Posterior vena cava (tissue), 2 donors: ENCODE measurements at places on chromosomes 13 and 19. TPM values are rescaled to one million over a fixed set of nuclear protein-coding genes. Genes with fewer than 3 reads are reported as not detected.

DNA sequence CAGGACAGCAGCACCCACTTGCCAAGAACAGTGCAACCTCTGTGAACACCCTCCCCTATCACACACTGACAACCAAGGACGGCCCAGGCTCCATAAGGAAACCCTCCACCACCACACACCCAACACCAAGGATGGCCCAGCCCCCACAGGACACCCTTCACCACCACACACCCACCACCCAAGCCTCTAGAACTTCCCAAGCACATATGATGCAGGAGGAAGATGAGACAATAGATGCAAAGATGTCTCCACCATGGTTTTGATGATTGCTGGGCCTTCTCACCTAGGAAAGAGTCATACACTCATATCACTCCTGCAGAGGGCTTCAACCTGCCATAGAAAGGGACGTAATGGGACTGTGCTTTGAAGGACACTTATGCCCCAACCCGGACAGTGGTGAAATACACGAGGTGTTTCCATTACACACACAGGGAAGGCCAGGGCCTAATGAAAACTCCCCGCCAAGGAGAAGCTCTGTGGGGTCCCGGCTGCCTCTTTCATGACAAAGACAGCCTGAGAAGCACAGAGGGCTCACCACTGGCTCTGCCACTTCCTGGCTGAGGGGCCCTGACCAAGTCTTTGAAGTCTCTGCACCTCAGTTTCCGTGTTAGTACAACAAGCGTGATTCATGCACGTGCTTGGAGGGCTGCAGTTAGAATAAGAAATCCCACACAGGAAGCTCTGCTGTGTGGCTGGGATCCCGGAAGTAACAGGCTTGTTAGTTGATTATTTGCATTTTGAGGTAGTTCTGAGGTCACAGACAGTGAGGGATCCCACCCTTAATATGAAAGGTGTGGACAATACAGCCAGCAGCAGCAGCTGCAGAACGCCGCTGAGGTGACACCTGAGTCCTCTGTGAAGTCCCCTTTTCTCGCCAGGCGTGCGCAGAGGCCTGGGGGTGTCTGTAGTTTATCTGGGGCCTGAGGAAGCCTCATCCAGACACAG is 61.9 kb upstream of the ATP12A start:
- no peak for DNase-seq

Gene RNF17
- total RNA-seq, result 0.14 TPM

- no peak for DNase-seq
Measured at GRCh38 chr13:21039097-21039800, 22.1 kb downstream of the LATS2 start.

DNA sequence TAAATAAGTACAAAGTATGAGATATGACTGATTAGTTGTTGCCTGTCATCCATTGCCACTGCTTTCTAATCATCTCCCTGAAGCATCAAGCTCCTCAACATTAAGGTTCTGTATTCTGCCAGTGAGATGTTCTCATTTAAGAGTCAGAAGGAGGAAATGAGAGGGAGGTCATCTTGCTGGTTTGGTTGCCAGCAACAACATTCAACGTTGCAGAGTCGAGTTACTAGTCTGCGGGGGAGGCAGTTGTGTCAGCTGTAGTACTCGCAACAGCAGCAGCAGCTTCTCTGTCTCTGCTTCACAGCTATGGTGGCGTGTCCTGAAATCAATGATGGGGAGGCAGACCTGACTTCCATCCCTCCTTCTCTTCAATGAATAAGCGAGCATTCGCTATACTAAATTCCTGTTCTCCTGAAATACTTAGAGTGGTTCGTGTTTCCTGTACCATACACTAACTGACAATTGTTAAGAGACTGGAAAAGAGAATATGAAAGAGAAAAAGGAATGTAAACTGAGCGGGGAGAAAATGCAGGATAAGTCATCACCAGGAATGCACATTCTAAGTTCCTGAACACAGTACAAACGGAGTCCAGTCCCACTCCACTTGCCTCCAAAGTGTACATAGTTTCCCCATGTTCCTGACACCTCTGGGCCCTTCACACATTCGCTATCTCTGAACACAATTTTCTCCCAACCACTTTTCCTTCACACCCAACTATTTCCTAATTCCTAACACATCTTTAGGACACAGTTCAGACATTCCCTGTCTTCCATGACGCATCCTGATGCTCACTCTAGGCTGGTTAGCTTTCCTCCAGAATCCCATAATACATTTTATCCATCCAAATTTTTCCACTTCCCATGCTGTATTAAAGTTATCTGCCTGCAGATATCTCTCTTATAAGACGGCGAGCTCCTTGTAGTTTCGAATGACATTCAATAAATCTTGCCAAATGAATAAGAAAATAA is 263.0 kb downstream of the KLF12 start:
- DNase-seq, result no peak

- no peak for DNase-seq
Measured at GRCh38 chr13:110533771-110534670, 27.5 kb downstream of the RAB20 start.

Gene KLK6
- total RNA-seq, result not detected

DNA sequence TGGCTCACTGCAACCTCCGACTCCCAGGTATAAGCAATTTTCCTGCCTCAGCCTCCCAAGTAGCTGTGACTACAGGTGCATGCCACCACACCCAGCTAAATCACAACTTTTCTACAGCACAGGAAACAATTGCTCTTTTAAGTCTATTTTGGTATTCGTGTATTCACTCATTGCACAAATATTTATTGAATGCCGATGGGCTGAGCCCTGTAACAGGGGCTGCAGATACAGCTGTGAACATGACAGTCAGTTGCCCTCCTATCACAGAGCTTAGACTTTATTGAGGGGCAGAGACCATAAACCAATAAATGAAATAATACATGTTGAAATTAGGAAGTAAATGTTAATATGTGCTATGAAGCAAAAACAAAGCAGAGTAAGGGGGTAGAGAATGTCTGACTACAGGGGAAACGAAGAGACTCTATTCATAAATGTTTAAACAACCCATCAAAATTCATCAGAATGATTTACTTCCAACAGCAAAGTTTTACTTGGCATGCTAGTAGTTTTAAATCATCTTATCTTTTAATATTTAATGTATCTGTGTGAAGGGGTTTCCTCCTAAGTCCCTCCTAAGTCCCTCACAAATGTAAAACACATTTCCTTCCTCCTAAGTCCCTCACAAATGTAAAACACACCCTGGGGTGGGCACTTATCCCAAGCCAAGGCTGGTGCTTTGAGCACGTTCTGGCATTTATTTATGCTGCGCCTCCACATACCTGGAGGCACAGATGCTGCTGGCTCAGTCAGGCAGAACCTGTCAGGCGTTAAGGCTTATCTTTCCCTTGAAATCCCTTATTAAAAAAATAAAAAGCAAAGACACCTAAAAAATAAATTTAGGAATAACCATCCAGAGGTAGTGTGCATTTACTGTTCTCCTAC is 140.8 kb downstream of the MIPEP start:
- no peak for DNase-seq

Gene PRX
- 3.5 TPM for total RNA-seq

DNA sequence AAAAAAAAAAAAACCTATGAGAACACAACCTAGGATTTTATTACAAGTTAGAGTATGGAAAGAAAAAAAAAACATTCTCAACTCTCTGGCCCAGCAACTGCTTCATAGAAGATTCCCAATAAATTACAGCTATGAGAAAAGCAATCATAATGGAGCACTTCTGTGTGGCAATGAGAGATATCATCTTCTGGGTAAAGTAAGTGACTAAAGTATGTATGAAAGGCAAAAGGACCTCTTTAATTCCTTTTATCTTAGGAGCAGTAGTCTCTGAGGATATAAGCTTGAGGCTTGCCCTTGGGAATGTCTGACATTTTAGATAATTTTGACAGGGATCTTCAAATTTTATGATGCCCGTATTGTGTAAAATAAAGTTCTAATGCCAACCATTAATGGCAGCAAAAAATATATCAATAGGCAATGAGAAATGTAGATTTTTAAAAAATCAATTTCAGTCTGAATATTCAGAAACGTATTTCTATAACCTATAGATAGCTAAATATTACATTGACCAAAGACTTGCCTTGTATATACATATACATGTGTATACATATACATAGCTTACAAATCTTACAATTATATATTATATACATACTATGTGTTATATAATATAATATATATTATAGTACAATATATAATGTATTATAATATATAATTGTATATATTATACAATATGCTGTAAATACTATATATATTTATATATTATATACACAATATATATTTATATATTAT is 823.9 kb upstream of the SLITRK1 start:
- no peak for DNase-seq

GRCh38 chr19:15671891-15672579 is 852 bp upstream of the CYP4F12 start:
- DNase-seq, result no peak

DNA sequence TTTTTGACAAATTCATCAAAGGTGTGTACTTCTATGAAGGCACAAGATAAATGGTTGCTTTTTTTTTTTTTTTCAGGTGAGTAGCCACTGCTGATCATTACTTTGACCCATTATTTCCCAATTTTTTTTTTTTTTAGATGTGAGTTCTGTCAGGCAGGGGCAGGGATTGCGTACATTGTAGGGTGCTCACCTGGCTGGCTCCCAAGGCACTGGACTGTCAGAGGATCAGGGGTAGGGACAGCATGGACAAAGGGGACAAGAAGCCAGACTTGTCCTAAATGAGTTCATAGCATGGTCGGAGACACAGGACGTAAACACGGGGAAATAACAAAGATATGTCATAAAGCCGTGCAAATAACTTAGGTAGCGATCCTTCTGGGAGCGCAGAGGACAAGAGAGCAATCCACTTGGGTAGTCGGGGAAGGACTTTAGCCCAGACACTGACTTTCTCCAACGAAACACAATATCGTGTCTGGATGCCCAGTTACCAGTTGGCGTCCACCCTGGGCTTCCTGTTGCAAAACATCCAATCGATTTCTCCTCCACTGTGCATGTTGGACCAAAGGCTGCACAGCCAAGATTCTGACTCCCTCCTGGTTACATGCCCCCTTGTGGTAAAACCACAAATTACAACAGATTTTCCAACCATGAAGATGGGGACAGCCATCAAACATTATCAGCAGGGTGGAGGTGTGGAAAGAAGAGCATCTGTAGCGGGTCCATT is 27.5 kb upstream of the KATNAL1 start:
- no peak for DNase-seq

Gene PGLYRP1
- total RNA-seq, result not detected

- no peak for DNase-seq
Measured at GRCh38 chr13:86324191-86324590, 525.0 kb upstream of the SLITRK6 start.

Gene CLIP3
- total RNA-seq, result 32.0 TPM

Gene SNRNP70
- total RNA-seq, result 124 TPM

Gene UPF3A
- 36.7 TPM for total RNA-seq

- no peak for DNase-seq
Measured at GRCh38 chr19:16497042-16497441, 848 bp downstream of the C19orf44 start.

- DNase-seq, result no peak
Measured at GRCh38 chr13:21738630-21739029, 67.8 kb downstream of the FGF9 start.

- no peak for DNase-seq
Measured at GRCh38 chr13:102275969-102276368, 125.9 kb downstream of the FGF14 start.

DNA sequence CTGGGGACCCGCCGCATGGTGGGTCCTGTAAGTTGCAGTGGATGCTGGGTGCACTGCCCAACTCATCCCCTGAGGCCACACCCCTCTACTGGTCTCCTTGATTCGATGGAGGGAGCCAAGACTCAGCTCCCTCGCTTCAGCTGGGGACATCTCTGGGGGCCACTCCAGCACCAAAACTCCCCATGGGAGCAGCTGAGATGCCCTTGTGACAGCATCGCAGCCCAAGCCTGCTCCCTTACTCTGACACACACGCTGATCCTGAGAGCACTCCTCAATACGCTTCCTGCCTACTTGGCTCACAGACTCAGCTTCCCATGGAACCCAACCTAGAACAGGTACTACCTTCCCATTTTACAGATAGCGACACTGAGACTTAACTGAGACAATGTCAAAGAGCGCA is 56.2 kb downstream of the PEPD start:
- DNase-seq, result no peak

DNA sequence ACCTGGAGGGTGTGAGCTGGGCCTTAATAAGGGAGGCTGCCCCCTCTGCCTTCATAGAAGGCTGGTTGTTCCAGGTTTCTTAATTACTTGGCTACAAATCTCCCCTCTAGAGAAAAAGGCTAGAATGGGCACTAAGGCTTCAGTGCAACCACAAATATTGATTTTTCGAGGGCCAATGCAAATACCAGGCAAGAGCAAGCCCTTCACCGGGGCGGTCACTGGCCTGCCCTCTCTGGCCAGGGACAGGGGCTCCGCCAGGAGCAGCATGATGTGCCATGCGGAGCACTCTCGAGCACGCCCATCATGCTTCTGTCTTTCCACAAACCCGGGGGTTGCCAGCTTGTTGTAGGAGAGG is 127.8 kb upstream of the SPACA7 start:
- no peak for DNase-seq

- DNase-seq, result no peak
Measured at GRCh38 chr19:55320844-55321419, 4.2 kb downstream of the TMEM150B start.

DNA sequence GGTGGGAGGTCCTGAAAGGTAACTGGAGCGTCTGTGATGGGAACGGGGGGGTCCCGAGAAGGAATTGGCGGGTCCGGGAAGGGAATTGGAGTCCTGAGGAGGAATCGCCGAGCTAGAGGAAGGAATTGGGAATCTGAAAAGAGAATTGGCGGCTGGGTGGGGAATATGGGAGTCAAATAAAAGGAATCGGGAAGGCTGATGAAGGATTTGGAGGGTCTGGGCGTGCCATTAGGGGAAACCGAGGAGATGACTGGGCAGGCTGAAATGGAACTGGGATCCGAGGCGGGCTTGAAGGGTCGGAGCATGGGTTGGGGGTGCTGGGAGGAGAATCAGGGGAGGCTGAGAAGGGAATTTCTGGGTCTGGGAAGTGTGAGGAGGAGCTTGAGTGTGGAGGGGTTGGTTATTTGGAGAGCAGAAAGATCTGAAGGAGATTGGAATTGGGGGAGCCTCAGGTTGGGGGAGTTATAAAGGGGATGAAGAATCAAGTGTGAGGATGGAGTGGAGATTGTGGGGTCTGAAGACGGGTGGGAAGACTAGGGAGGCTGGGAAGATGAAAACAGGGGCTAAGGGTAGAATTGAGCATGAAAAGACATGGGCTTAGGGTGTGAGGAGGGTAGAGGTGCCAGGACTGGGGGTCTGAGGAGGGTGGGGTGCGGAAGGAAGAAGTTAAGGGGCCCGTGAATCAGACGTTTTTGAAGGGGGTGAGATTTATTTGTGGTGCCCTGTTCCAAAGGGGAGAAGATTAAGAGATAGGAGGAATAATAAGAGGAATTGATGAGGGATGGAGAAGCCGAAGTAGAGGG is 718 bp downstream of the ACTN4 start:
- DNase-seq, result no peak

DNA sequence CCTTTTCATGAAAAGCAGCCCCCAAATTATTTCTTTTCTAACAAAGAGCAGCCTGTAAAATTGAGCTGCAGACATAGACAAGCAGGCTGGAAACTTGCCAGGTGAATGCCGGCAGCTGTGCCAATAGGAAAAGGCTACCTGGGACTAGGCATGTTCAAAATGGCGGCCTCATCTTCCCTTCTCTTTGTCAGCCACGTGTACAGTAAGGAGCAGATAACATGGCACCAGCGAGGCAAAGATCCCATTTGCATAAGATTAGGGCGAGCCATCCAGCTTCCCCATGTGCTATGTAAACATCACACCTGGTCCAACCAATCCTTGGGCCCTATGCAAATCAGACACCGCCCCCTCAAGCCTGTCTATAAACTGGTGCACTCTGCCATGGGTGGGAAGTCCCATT is 31.2 kb upstream of the CACNA1A start:
- DNase-seq, result no peak

Gene CADM4
- 3.3 TPM for total RNA-seq

Gene PTPRH
- 1.6 TPM for total RNA-seq
